ENCODE measurements at places on chromosomes 5 and 9. TPM values are rescaled to one million over a fixed set of nuclear protein-coding genes. Genes with fewer than 3 reads are reported as not detected.

The NTRK2 gene
- total RNA-seq, result not detected

The PCDHB3 gene
- 15.3 TPM for total RNA-seq

The MAP3K1 gene
- total RNA-seq, result 13.0 TPM

GRCh38 chr9:131960311-131960710, 119.4 kb downstream of the MED27 start:
- H3K4me1 ChIP-seq, result peaks cover 17% of the 10 kb centered on the region
- H3K36me3 ChIP-seq, result no peaks in the 10 kb centered on the region
- H3K27ac ChIP-seq, result no peak overlapping the region
- peaks cover 40% of the 10 kb centered on the region for H3K27me3 ChIP-seq
- DNase-seq, result no peak

- H3K4me3 ChIP-seq, result no peak overlapping the region
- H3K36me3 ChIP-seq, result no peaks in the 10 kb centered on the region
- DNase-seq, result no peak
- H3K4me1 ChIP-seq, result peaks cover 11% of the 10 kb centered on the region
Observed at GRCh38 chr9:110029429-110029955, 178.5 kb downstream of the C9orf152 start.

GRCh38 chr9:132409828-132410528, at the start of gene CFAP77:
Gene CFAP77, plus strand, starts transcription at chr9:132410211. Its CDS starts 61 bp downstream, at chr9:132410272.
- H3K4me3 ChIP-seq, result peak within 1 kb of the TSS; percentile 77
- peak; percentile 80 for DNase-seq
- no peaks in the 10 kb centered on the region for H3K36me3 ChIP-seq

The EIF4E1B gene
- not detected for total RNA-seq

DNA sequence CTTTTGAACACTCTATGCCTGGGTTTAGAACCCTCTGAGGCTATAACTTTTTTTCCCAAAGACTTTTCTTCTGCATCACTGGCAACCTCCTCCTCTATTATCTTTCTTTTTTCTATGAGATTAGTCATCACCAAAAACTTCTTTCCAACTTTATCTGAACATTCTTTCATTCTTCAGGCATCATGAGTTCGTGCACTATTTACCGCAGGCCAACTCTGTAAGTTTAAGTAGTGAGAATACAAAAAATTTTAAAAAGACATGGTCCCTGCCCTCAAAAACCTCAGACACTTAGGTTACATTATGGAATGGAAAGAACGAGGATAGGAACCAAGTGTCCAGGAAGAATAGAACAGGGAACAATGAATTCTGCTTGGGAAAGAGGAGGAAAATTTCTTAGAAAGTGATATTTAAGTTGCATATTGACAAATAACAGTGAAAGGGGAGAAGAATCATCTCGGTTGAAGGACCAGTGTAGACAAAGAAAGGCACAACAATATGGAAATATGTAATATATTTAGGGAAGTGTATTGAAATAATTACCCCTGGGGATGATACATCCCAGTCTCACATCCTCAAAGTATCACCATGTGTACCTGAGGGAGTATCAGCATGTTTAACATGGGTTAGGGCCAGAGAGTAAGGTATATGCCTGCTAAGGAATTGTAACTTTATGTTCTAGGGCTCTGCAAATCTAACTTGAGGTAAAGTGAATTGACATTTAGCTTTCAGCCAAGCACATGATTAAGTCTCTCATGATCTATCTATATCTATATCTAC, 196.5 kb upstream of the NREP start:
- no peak overlapping the region for H3K4me3 ChIP-seq
- H3K4me1 ChIP-seq, result no peaks in the 10 kb centered on the region
- no peaks in the 10 kb centered on the region for H3K36me3 ChIP-seq
- no peak overlapping the region for H3K27ac ChIP-seq
- H3K27me3 ChIP-seq, result no peaks in the 10 kb centered on the region

DNA sequence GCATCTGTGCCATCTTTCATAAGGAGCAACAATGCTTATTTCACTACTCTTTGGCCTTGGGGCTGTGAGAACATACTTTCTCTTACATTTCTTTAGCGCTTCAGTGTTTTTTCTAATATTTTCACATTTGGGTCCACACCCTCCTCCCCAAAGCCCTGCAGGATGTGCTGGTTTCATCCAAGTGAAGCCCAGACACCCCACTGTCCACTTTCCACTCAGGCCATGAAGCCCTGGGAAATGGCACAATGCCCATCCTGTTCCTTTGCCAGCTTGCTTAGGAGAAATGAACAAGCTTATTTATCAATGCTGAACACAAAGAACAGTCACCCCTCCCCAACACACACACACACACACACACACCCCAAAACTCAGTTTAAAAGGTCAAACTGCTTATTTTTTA, 17.3 kb upstream of the TMOD1 start:
- DNase-seq, result no peak
- no peaks in the 10 kb centered on the region for H3K4me1 ChIP-seq
- no peak overlapping the region for H3K27ac ChIP-seq
- H3K4me3 ChIP-seq, result no peak overlapping the region

GRCh38 chr5:134846641-134846960, 833 bp downstream of the C5orf24 start:
- peak overlapping the region; percentile 88 for H3K27ac ChIP-seq
- peaks cover 8% of the 10 kb centered on the region for H3K4me1 ChIP-seq
- H3K36me3 ChIP-seq, result no peaks in the 10 kb centered on the region
- no peak for DNase-seq
- no peaks in the 10 kb centered on the region for H3K27me3 ChIP-seq
- peak overlapping the region; percentile 85 for H3K4me3 ChIP-seq

- H3K4me1 ChIP-seq, result peaks cover 29% of the 10 kb centered on the region
- peaks cover 17% of the 10 kb centered on the region for H3K27me3 ChIP-seq
Observed at GRCh38 chr5:142770650-142771609, 753 bp downstream of the ARHGAP26 start.

DNA sequence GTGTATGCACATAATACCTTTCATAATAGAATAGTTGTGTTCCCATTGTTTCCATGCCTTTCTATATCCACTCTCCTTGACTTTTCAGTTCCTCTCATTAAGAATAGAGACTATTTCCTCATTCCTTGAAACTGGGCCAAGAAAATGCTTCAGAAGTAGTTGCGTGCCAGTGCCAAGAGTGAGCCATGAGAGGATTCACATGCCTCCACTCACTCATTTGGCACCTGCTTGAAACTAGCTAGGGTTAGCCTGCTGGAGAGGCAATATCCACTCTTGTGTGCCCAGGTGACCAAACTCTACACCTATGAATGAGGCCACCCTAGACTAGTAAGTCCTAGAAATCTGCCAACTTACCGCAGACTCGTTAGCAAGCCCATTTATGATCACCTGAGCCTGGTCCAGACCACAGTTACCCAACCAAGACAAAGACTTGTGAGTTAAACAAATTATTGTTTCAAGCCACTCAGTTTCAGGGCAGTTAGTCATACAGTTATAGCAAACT, 276.3 kb downstream of the EPB41L4A start:
- H3K27ac ChIP-seq, result no peak overlapping the region
- H3K4me1 ChIP-seq, result no peaks in the 10 kb centered on the region
- no peak for DNase-seq
- no peaks in the 10 kb centered on the region for H3K36me3 ChIP-seq

- H3K27ac ChIP-seq, result no peak overlapping the region
- H3K4me1 ChIP-seq, result no peaks in the 10 kb centered on the region
- no peak overlapping the region for H3K4me3 ChIP-seq
- H3K27me3 ChIP-seq, result no peaks in the 10 kb centered on the region
Observed at GRCh38 chr5:118017536-118017935, 970.8 kb downstream of the DTWD2 start.

The TYRP1 gene
- total RNA-seq, result not detected

DNA sequence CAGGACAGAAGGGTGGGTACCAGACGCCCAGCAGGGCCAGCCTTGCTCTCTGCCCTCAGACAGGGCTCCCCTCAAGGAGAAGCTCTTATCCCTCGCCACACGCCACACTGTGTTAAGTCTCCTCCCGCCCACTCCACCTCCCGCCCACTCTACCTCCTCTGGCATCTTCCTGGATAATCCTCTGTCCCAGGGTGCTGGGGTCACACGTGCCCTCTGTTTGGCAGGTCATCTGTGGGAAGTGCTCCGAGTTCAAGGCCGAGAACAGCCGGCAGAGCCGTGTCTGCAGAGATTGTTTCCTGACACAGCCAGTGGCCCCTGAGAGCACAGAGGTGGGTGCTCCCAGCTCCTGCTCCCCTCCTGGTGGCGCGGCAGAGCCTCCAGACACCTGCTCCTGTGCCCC, 26.0 kb upstream of the SUSD3 start:
- H3K36me3 ChIP-seq, result no peaks in the 10 kb centered on the region
- H3K4me1 ChIP-seq, result peaks cover 7% of the 10 kb centered on the region
- no peak for DNase-seq

DNA sequence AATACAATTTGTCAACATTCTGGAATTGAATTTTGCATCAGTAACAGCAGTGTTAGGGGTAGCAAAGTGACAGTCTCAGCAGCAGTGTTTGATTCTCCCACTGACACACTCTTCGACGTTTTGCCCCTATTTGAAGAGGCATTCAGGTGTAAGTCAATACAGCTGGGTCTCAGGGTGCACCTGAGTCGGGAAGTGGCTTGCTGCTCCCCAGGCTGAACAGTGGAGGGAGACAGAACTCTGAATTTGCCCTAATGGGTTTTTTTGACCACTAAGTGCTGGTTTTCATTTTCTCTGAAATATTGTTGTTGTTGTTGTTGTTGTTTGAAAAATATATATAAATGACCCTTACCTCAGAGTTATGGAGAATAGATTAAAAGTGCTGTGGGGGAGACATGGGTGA, 223.2 kb downstream of the TLR4 start:
- H3K4me1 ChIP-seq, result peaks cover 3% of the 10 kb centered on the region
- no peak overlapping the region for H3K27ac ChIP-seq
- H3K36me3 ChIP-seq, result no peaks in the 10 kb centered on the region

The UBQLN1 gene
- 155 TPM for total RNA-seq

DNA sequence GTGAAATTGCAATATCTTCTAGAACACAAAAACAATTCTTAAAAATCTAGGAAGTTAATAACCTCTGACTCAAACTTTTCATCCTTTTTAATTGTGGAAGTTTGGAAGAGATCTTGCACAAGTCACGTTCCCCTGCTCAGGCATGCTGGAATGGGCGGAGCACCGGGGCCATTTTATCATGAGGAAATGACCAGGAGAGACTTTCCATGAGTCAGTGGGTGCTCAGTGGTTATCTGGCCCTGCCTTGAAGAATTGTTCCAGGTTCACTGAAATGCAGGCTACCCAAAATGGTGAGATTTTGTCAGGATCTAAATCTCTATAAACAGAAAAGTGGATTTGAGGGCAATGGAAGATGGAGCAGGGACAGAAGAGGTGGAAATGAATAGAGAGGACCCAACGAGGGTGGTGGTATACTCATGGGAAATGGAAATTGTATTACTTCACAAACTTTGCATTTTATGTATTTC, 61.2 kb downstream of the FYB1 start:
- DNase-seq, result no peak
- no peaks in the 10 kb centered on the region for H3K4me1 ChIP-seq
- no peaks in the 10 kb centered on the region for H3K27me3 ChIP-seq
- no peak overlapping the region for H3K27ac ChIP-seq

DNA sequence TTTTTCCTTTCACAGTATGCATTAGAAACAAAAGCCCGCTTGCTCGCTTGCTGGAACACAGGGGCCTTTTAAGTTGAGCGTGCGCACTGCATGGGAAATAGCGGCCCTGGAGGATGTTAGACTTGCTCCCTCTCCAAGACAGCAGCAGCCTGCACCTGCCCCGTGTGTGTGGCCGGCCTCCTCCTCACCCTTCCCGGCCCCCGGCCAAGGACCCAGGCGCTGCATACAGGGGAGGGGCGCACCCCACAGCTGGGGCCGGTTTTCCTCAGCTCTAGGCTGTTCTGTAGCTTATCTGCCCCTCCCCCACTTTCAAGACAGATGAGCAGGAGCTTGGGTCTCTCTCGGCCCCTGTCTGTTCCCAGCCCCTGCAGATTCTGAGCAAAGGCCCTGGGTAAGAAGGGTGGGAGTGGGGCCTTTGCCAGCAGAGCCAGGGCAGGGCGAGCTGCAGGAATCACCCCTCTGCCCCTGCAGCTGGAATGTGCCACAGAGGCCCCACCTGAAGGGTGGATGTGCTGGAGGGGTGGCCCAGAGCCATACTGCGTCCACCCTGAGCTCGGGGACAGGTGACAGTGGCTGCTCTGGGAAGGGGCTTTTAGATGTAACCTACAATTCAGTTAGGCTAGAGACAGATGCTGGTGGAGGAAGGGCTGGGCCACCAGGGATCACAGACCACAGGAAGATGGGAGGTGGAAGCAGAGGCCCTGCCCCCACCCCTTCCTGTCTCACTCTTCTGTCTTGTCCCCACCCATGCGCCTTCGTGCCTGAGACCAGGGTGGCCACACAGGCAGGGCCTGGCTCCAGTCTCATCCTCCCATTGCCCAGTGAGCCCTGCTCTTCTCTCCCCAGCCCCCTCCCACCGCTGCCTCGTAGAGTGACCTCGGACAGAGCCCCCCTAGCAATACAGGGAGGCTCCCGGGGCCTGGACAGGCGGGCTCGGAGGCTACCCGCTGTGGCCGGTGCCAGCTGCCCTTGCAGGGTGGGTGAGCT, 132.4 kb downstream of the DAB2IP start:
- peaks cover 25% of the 10 kb centered on the region for H3K4me1 ChIP-seq
- peak; percentile 63 for DNase-seq
- H3K4me3 ChIP-seq, result no peak overlapping the region
- no peaks in the 10 kb centered on the region for H3K27me3 ChIP-seq

The SH3TC2 gene
- total RNA-seq, result 0.04 TPM

The FAM221B gene
- not detected for total RNA-seq

DNA sequence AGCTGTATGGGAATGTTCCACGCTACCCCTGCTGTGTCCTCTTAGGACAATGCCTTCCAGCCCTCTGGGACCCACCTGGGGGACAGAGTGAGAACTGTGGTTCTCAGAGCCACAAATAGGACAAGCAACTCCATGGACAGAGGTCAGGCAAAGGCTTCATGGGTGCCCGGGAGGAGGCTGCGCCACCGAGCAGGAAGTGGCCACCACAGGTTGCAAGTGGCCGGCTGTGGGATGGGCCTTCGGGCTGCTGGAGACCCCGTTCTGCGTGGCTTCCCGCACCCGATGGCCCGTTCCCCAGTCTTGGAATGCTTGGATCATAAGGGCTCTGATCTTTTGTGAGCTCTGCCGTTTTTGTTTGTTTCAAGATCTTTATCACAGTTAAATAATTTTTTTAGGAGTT, 118.8 kb downstream of the BOD1 start:
- H3K36me3 ChIP-seq, result no peaks in the 10 kb centered on the region
- no peaks in the 10 kb centered on the region for H3K27me3 ChIP-seq
- 0 out of 2 replicates have a peak, but pooled peaks cover 2% of the 10 kb centered on the region for H3K4me1 ChIP-seq
- DNase-seq, result no peak
- H3K27ac ChIP-seq, result no peak overlapping the region
- H3K4me3 ChIP-seq, result no peak overlapping the region

The PRSS3 gene
- total RNA-seq, result 2.5 TPM

DNA sequence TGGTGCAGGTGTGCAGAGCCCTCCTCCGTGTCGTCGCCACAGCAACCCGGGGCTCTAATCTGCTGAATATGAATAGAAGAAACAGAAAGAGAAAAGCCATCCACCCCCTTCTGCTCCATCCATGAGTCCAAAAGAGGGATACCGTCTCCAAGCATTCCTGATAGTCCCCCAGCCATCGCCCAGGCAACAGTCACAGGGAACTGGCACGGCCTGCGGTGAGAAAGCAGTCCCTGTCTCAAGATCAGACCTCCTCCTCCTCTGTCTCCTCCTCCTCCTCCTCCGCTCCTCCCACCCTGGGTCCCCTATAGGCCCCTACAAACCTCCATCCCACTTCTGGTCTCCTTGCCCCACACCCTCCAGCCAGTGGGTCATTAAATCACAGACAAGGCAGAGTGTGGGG, 308.1 kb upstream of the MPDZ start:
- H3K27ac ChIP-seq, result no peak overlapping the region
- no peaks in the 10 kb centered on the region for H3K27me3 ChIP-seq
- peaks cover 45% of the 10 kb centered on the region for H3K4me1 ChIP-seq
- DNase-seq, result no peak

The ERAP2 gene
- not detected for total RNA-seq

Data from GM23338 (cell line).